ENCODE measurements at places on chromosomes 13 and 19. TPM values are rescaled to one million over a fixed set of nuclear protein-coding genes. Genes with fewer than 3 reads are reported as not detected.
A peak's percentile ranks its signal among the peaks of the same experiment; 100 is the strongest.

- DNase-seq: peak; percentile 60
Measured at GRCh38 chr19:29878973-29879654, 62.9 kb upstream of the URI1 start.

DNA sequence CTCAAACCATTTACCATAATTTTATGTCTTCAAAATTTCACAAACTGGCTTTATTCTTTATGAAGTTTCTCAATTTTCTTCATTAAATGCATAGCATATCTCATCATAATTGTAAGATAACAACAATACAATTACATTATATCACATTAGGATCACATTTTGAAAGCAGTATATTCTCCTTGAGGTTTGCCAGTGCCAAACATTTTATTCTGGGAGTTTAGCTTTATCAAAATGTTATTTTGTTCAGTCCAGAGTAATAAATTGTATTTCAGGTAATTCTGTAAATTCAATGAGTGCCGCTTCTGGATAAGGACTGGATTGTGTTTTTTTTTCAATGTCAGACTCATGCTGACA is 234.6 kb upstream of the MIR17HG start:
- no peak for DNase-seq

DNA sequence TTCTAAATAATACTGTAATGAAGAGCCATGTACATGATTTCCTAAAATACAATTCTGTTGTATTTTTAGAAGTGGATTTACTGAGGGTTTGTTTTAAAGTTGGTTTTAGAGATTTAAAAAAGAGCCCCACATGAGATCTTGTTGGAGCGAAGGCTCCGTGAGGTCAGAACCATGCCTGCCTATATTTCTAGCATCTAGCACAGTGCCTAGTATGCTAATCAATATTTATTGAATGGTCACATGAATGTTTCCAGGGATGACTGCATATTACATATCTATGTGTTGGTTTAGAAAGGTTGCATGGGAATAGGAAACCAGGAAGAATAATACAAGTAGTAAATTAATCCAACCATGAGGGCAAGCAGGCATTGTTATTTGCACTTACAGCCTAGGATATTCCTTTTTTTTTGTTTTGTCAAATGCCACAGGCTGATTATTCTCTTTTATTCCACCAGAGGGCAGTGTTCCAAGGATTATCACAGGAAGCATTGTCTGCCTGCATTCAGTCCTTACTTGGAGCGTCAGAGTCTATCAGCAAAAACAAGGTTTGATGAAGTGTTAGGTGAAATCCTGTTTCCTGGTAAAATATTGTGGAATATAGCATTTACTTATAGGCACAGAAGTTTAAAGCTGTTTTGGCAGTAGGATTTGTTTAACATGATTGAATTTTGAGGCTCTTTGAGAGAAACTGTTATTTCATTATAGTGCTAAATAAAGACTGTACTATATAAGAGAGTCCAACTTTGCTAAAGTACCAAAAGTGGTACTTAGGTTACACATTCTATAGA is 46.8 kb downstream of the COG3 start:
- DNase-seq: no peak

GRCh38 chr13:64438084-64438483 is 2792.1 kb downstream of the PCDH9 start:
- no peak for DNase-seq

TNPO2 gene
- total RNA-seq: 25.8 TPM

DNA sequence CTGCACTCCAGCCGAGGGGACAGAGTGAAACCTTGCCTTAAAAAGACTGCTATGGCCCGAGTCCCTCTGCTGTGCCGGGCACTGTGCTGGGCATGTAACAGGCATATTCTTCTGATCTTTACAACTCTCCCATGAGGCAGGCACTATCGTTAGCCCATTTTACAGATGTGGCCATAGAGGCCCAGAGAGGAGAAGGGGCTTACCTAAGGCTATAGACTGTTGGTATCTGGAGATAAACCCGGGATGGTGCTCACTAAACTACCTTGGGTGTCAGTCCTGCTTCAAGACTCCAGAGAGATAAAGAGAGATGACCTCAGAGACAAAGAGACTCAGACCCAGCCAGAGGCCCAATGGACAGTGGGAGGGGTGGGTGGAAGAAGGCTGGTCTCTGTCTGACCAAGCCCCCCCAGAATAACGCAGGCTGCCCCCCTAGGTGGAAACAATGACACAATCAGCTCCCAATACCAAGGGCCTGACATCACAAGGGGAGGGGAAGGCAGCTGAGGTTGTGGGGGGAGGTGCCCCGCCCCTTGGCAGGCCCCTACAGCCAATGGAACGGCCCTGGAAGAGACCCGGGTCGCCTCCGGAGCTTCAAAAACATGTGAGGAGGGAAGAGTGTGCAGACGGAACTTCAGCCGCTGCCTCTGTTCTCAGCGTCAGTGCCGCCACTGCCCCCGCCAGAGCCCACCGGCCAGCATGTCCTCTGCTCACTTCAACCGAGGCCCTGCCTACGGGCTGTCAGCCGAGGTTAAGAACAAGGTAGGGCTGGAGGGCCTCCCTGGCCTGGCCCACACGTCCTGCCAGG is at the start of gene CNN1:
TSS of gene CNN1 (plus strand) at position 620 of the 805 bp plus-strand sequence. CDS start at position 697, 77 bp downstream.
- DNase-seq: peak; percentile 76

MEIS3 gene
- total RNA-seq: 50.8 TPM

GRCh38 chr19:56474308-56474707 is 2.8 kb downstream of the ZNF667 start:
- no peak for DNase-seq

DNA sequence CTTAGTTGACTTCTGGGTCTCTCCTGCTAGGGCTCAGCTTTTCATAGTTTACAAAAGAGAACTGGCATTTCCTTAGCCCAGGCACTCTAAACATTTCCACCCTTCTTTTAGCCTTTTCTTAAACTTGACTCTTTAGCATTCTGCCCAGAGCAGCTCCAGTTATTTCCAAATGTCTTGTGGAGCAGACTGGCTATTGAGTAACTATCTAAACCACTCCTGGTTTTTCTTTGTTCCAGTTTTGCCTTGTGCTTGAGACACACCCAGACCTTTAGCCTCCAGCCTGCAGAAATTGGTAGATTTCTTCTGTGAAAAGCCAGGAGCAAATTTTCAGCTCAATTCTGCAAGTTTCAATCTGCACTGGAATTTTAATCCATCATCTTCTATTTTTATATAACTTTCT is 1813.1 kb downstream of the OLFM4 start:
- DNase-seq: no peak

- DNase-seq: peak; percentile 62
Measured at GRCh38 chr13:99197117-99197651, 3.5 kb upstream of the UBAC2 start.

GRCh38 chr13:107743100-107743499 is 472.2 kb downstream of the LIG4 start:
- no peak for DNase-seq

CD37 gene
- not detected for total RNA-seq

FOXA3 gene
- total RNA-seq: not detected

DNA sequence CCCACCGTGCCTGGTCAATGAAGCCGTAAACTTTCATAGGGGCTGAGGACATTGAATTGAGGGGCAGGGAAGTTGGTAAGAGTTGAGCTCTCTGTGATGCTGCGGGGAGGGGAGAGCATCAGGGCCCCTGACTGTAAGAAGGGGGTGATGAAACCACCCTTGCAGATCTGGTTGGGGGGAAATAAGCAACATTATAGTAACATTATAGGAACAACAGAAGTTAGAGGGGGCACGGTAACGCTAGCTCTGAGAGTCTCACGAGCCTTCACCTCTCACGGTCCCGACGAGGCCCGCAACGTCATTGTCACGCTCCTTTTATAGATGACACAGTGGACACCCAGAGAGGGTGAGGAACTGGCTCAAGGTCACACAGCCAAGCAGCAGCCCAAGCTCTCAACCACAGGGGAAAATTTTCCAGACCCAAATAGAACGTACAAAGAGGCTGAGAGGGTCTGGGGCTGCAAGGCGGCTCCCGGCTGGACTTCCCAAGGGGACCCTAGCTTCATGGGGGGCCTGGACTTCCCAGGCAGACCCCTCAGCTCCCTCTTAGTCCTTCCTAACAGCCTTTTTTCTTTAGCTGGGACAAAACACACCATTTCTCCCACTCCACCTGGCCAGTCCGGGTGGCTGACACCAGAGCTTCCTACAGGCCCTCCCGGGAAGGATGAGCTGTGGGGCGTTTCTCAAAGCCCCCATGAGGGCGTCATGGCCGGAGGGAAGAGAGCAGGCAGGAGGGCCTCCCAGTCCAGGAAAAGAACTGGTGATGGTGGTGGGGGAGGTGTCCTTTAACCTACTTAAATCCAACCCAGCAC is 4.1 kb downstream of the TLE5 start:
- DNase-seq: no peak

JAK3 gene
- total RNA-seq: 5.4 TPM
